ENCODE measurements at places on chromosomes 1 and 21.

DNA sequence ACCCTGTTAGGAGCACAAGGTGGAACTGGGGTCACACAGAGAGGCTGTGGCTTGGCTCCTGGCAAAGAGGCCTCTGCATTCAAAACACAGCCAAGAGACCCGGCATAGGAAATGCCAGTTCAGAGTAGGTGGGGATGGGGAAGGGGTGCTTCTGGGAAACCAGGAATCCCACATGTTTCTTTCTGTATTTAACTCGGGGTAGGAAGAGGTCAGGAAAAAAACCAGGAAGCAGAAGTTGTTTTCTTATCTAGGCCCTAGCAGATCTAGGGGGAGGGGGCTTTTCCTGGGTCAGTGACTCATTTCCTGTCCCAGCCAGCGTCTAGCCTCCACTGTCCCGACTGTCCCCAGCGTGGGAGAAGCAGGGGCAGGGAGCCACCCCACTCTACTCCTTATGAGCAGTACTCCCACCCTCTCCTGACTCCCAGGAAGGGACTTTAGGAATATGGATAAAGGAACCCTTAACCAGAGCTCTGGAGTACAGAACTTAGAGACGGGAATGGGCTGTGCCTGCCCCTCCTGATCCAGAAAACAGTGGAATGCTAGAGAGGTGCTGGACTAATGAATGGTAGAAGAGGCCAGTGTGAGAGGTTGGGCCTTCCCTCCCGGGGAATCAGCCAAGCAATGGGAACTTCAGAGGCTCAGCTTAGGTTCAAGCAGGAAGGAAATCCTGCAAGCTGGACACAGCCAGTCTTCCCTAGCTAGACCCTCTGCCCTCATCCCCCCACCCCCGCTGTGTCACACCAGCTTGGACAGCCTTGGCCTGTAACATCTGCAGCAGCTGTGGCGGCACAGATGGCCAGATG is 5.7 kb downstream of the FHL3 start:
- no peak for DNase-seq

GRCh38 chr1:4062992-4063391 is 162.9 kb upstream of the C1orf174 start:
- no peak for DNase-seq

GRCh38 chr1:76830373-76830772 is 36.9 kb upstream of the ST6GALNAC5 start:
- DNase-seq: no peak

DNA sequence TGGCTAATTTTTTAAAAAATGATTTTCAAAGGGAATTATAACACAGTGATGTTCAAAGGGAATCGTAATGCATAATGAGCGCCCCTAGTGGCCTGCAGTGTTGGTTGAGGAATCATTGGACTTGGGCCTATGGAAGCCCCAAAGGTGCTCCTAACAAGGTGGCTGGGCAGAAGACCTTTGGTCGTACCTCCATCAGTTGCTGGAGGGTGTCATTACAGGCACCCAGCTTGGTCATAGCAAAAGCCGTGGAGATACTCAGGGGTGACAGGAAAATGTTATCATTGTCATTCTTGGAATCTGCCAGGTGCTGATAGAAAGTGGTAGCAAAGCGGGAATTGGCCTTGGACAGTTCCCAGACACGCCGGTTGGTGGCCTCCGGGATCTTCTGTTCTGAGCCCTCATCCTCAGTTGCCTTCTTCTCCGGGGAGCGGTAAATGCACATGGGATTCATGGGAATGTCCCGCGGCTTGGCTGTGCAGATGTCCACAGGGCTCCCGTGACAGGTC is 2.7 kb downstream of the SERPINC1 start:
- DNase-seq: no peak

GRCh38 chr1:63686696-63687095 is 87.1 kb upstream of the ROR1 start:
- DNase-seq: no peak

Data from NCI-H2227 treated with DMSO at 0.1 percent for 48 hours (cell line).